ENCODE measurements at places on chromosomes 3 and 15. TPM values are rescaled to one million over a fixed set of nuclear protein-coding genes. Genes with fewer than 3 reads are reported as not detected.

DNA sequence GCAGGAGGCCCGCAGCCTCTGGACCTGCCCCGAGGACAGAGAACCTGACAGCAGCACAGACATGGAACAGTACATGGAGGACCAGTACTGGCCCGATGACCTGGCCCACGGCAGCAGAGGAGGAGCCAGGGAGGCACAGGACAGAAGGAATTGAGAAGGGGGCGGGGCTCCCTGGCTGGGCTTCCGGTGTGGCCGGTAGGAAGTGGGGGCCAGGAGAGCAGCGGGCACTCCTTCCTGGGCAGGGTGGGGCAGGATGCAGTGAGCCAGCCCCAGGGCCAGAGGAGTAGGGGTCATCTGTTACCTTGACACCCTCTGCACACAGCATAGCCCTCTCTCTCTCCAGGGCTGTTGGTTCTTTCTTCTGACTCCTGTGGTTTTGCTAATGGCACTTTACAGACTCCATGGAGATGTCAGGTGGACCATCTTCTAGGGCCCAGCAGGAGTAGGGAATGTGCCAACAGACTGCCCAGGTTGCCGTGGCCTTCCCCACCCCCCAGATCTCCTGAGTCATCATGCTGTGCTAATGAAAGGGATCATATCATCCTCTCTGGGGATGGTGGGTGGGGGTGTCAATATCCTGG, 8.6 kb upstream of the ISG20 start:
- DNase-seq = no peak

GRCh38 chr3:9351709-9352126, 11.1 kb upstream of the THUMPD3 start:
- DNase-seq = peak; percentile 31

- no peak for DNase-seq
These were observed 10.3 kb downstream of the MASP1 start for GRCh38 chr3:187281191-187281714.

DNA sequence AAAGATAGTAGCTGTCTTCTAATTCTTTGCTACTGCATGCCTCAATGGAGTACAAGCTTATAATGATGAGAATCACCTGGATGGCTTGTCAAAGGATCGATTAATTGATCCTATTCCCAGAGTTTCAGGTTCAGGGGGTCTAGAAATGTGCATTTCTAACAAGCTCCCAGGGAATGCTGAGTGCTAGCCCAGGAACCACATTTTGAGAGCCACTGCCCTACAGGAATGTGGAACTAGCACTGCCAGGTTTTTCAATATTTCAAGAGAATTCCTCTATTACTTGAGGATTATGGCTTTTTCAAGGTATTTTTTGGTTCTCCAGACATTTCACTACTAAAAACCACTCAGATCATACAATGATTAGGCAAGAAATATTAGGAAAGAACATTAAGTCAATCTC, 52.7 kb downstream of the RARB start:
- DNase-seq = no peak

GRCh38 chr3:146712806-146713205, 107.7 kb upstream of the PLSCR5 start:
- DNase-seq = no peak

GUCA1C gene
- not detected for total RNA-seq

NR2E3 gene
- 2.2 TPM for total RNA-seq

CCR3 gene
- total RNA-seq = 0.51 TPM
